Mesenteric fat pad (tissue), 1 donor: ENCODE measurements at places on chromosomes 16 and 17.
A peak's percentile ranks its signal among the peaks of the same experiment; 100 is the strongest.

- no peak for DNase-seq
These were observed 1.3 kb downstream of the SALL1 start for GRCh38 chr16:51149721-51150164.

DNA sequence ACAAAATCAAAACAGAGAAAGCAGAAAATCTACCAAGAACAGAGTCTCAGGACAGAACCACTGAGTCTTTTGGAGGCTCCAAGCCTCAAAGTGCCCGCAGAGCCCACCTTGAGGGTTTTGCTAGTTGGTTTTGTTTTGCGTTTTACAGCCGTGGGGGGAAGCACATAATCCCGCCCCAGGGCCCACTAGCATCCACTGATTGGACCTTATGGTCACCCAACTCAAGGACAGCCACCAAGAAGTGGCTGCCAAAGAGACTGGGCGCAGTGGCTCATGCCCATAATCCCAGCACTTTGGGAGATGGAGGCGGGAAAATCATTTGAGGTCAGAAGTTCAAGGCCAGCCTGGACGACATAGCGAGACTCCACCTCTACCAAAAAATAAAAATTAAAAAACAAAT lies 9.9 kb downstream of the ALOX15B start:
- DNase-seq: peak; percentile 72

DNA sequence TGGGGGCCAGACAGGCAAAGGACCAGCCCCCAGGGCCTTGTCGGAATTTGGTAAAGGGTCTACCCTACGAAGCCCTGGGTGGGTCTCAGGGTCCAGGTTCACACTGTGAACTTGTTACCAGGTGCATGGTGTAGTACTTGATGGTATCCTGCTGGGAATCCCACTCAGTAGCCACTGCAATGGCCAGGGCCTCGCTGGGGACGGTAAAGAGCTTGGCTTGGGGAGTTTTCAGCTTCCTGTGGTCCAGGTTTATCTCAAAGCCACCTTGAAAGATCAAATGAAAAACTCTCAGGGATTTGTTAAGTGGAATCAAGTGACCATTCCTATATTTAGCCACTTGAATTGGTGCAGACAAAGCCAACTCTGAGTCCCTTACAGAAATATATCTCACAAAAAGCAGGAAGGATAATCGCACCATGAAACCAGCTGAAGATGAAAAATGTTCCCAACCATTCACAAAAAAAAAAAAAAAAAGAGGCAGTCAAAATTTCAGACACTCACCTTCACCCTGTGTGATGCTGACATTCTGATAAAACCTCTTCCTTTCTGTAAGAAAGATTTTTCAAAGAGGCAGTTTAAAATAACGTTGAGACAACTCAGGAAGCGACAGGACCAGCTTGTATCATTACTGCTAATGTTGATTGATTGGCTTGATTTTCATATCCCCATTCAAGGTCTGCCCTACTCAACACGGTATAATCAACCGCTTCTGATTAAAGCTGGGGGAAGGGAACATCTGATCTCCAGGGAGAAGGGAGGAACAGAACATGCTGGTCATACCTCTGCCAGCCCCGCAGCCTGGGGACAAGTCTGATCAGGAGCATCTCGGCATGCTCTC lies 10.6 kb downstream of the ATPAF2 start:
- DNase-seq: peak; percentile 49

DNA sequence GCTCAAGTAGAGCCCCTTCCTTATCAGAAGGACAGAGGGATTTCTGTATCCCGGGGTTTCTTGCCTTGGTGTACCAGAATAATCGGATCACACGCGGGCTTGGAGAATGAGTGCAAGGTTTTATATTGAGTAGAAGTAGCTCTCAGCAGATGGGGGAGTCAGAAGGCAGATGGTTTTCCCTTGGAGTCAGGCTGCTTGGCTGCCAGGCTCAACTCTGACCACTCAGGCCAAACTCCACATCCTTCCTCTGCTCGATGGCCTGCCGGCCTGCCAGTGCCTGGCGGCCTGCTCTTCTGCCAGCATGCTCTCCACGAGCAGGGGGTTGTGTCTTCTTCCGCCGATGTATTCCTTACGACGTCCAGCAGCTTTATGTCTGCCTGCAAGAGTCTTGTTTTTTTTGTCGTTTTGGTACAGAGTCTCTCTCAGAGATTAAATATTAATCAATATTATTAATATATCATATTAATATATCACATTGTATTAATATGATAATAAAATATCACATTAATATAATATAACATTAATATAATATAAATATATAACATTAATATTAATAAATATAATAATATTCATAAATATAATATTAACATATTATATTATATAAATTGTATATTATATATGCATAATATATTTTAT lies 229.2 kb upstream of the WSCD1 start:
- no peak for DNase-seq

DNA sequence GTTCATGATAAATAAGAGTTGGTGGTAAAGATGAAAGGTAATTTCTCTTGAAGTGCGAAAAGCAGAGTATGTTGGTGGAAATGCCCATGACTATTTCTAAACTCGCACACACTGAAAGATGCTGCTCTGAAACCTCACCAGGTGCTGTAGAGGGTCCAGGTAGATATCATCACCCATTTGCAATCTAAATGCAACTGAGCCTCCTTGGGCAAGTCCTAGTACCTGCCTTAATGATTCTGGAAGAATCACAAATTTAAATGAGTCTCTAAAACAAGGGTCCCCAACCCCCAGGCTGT lies 5.9 kb upstream of the MMD start:
- no peak for DNase-seq

- peak; percentile 93 for DNase-seq
These were observed 38.2 kb downstream of the HOXB1 start for GRCh38 chr17:48492401-48493298.

- no peak for DNase-seq
These were observed 11.6 kb upstream of the CACNG4 start for GRCh38 chr17:66952681-66953629.

DNA sequence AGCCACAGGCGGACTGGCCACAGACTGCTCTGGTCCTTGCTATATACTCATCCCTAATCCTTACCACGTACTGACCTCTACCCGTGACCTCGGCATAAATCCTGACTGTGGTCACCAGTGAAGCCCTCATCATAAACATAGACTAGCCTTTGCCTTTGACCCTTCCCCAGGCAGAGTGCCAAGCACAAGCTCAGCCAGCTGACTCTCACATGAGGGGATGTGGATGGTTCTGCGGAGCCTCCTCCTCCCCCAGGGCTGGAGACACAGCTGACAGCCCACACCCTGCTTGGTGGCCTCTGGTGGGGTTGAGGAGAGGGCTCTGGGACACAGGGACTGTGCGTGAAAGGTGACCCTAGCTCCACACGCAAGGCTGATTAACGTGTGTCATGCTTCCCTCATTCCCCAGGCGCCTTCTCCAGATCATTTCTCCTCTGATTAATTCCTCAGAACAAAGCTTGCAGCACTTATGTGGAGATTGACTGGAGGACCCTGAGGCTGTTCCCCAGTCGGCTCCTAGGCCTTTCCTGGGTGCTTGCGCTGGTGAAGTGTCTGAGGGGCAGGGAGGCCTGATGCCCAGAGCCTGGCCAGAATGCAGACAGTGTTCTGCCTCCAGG lies 241.5 kb upstream of the NLRP1 start:
- DNase-seq: no peak

DNA sequence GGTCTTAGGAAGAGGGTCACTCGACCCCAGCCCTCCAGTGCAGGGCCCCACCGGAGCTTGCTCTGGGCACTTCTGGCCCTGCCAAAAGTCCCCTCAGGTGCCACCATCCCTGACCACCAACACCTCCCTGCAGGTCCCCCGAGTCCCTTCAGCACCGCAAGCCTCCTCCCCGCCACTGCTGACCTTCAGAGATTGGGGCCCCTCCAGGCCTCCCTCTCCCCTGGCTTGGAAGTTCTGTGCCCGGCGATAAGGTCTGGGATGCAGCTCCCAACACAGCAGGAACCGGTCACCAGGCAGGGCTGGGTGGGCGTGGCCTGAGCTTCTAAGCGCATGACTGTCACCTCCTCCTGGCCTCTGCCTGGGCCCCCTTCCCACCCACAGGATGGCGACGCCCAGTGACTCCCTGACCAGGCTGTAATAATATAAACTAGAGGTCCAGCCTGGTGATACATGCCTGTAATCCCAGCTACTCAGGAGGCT lies 11.2 kb downstream of the PIEZO1 start:
- DNase-seq: no peak

- DNase-seq: no peak
These were observed 5.9 kb upstream of the CDIP1 start for GRCh38 chr16:4544473-4544872.

DNA sequence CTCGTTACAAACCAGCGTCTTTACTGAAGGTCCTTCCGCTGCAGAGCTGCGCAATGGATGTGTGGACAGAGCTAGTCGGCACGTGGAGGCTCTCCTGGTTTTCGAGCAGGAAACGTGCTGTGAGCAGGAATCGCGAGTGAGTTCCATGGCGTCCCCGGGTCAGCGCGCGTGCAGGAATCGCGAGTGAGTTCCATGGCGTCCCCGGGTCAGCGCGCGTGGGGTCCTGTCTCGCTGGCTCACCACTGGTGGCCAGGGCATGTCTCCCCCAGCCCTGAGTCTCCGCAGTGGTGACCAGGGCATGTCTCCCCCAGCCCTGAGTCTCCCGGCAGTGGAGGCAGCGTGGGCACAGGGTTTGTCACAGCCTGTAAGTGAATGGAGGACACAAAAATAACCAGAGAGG lies 62.7 kb downstream of the KLHDC4 start:
- DNase-seq: no peak

DNA sequence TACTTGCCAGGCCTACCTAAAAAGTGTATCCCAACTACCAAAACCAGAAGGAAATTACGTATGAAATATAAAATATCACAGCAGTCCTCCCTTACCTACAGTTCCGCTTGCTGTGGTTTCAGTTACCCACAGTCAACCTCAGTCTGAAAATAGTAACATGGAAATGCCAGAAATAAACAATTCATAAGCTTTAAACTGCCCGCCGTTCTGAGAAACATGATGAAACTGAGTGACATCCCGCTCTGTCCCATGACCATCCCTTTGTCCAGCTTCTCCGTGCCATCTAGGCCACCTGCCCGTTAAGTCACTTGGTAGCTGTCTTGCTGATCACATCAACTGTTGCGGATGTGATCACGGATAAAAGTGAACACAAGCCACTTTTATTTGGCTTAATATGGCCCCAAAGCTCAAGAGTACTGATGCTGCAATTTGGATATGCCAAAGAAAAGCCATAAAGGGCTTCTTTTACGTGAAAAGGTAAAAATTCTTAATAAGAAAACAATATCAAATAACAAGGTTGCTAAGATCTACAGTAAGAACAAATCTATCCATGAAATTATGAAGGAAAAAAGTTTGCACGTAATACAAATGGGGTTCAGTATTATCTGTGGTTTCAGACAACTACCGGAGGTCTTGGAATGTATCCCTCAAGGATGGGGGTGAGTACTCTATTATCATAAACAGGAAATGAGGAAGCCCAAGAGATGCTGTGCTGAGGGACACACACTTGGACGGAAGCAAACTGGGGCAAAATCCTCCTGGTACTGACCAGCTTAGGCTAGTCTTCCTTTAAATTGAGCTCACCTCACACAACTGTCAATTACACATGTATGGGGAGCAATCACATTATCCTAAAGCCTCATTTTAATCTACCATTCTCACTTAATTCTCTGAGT lies 8.2 kb downstream of the USP22 start:
- DNase-seq: peak; percentile 5

- no peak for DNase-seq
These were observed 36.1 kb downstream of the HIC1 start for GRCh38 chr17:2090804-2091534.

- no peak for DNase-seq
These were observed 5.7 kb downstream of the ADGRG1 start for GRCh38 chr16:57634171-57634570.

DNA sequence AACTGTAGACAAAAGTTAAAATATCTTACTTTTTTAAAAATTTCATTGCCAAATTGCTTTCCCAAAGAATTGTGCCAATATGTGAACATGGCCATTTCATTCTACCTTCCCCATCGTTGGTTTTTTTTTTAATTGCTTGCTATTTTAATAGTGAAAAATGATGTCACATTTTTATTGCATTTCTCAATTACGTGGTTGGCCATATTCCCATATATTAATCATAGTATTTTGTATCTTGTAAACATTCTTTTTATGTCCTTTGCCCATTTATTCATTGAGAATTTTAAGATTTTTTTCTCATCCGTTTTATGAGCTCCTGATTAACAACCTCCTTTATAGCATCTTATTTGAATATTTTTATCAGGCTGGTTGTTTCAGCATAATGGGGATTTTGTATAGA lies 7.2 kb downstream of the OMG start:
- DNase-seq: no peak

GRCh38 chr17:82835766-82836512 lies 3.9 kb downstream of the ZNF750 start:
- no peak for DNase-seq

- DNase-seq: no peak
These were observed 2.2 kb downstream of the LDHD start for GRCh38 chr16:75114179-75114945.

GRCh38 chr16:11706180-11706742 lies 36.4 kb downstream of the TXNDC11 start:
- DNase-seq: no peak

GRCh38 chr17:56724664-56725063 lies 109.1 kb downstream of the C17orf67 start:
- no peak for DNase-seq

GRCh38 chr17:31695456-31696090 lies 163.5 kb downstream of the COPRS start:
- peak; percentile 26 for DNase-seq

GRCh38 chr17:44400226-44400847 lies 10.9 kb upstream of the ITGA2B start:
- DNase-seq: peak; percentile 33

DNA sequence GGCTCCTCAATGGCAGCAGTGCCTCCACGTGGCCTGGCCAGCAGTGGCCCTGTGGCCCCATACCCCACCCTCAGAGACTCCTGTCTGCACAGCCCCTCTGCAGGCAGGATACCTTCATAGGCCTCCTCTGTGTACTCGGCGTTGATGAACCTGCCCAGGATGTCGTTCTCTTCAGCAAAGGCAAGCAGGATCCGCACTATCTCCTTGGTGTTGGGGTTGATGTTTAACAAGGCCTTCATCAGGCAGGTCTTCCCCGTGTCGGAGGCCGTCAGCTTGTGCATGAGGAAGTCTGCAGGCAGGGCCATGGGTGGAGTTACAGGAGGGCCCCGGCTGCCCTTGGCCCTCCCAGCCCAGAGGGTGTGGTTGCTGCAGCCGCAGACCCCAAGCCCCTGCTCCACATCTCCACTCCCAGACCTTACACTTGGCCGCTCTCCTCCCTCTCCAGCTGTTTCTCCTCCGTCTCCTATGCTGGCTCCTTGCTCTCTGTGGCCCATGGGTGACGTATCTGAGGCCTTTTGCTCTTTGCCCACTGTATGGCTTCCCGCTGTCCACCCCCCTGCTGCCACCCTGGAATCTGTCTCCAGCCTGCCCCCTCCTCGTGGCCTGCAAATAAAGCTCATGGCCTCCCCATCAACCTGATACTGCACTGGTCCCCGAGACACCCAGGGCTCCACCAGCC lies 15.1 kb downstream of the TRPV3 start:
- DNase-seq: no peak
